Right atrium auricular region (tissue), 2 donors: ENCODE measurements at places on chromosomes 11 and 22. TPM values are rescaled to one million over a fixed set of nuclear protein-coding genes. Genes with fewer than 3 reads are reported as not detected.

GRCh38 chr22:39359659-39360195 lies 9.9 kb downstream of the SYNGR1 start:
- no peak for DNase-seq

GRCh38 chr22:26372890-26373289 lies 56.2 kb upstream of the ASPHD2 start:
- DNase-seq: no peak

DNA sequence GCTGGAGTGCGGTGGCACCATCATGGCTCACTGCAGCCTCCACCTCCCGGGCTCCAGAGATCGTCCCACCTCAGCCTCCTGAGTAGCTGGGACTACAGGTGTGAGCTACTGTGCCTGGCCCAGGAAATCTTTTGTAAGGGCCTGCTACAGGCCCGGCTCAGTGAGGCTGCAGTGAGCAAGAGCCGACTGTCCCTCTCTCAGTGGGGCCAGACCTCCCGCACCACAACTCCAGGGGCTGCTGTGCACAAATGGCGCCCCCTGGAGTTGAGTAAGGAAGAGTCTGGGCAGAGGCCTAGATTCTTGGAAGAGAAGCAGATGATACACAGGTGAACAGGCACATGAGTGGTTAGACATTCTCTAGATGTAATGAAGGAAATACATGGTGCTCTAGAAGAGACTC lies 7.0 kb downstream of the SERHL2 start:
- no peak for DNase-seq

Gene KIF18A
- total RNA-seq: 0.52 TPM

DNA sequence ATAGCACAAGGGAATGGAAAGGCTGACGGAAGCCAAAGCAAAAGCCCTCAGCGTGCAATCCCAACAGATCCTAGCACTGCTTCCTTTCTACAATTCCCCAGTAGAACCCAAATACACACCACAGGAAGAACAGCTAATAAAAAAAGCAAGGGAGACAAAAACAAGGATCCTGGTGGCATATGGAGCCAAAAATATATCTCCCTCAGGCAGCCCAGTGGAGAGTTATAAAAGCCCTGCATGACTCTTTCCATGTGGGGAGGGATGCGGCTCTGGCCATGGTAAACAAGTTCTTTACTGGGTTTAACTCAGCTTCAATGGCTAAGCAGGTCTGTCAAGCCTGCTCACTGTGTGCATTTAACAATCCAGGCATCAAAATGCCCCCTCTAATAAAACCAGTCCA lies 88.1 kb downstream of the PIWIL4 start:
- peak; percentile 9 for DNase-seq

GRCh38 chr11:110435780-110436717 lies 6.3 kb downstream of the FDX1 start:
- DNase-seq: no peak

Gene ROBO4
- total RNA-seq: 21.6 TPM

- no peak for DNase-seq
These were observed 73.3 kb downstream of the TRMU start for GRCh38 chr22:46408568-46409506.

DNA sequence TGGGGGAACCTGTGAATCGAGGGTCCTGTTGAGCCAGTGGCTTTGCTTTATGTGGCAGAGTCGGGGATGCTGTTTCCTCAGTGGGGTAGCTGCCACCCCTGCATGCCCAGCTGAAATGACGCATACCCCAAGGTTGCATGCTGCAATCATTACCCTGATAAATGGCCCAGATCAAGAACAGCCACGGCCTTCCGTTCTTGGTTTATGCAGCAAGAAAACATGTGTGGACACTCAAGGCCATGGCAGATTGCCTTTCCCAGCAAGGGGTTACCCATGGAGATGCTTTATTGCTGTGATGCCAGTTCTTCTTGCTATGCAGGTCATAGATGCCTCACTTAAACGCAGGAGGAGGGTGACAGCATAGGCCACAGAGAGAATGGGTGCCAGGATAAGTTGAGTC lies 14.3 kb upstream of the SREBF2 start:
- no peak for DNase-seq

DNA sequence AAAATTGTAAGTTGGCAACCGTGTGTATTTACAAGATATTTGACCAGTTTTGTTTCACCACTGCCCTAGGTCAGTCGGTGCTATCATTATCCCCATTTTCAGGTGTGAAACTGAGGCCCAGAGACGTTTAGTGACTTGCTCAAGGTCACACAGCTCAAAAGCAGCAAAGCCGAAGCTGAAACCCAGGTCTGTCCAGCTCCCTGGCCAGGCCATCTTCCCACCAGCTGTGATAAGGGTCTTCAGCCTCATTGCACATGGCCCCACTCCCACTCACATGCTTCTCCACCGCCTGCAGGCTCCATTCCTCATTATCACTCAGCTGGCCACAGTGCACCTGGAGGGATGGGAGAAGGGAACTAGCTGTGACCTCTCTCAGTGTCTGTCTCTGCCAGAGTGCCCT lies 83.2 kb downstream of the PDE2A start:
- no peak for DNase-seq

Gene C11orf97
- total RNA-seq: not detected

Gene FGF19
- total RNA-seq: not detected

- DNase-seq: peak; percentile 66
These were observed 7.3 kb upstream of the NCF4 start for GRCh38 chr22:36853407-36854099.

DNA sequence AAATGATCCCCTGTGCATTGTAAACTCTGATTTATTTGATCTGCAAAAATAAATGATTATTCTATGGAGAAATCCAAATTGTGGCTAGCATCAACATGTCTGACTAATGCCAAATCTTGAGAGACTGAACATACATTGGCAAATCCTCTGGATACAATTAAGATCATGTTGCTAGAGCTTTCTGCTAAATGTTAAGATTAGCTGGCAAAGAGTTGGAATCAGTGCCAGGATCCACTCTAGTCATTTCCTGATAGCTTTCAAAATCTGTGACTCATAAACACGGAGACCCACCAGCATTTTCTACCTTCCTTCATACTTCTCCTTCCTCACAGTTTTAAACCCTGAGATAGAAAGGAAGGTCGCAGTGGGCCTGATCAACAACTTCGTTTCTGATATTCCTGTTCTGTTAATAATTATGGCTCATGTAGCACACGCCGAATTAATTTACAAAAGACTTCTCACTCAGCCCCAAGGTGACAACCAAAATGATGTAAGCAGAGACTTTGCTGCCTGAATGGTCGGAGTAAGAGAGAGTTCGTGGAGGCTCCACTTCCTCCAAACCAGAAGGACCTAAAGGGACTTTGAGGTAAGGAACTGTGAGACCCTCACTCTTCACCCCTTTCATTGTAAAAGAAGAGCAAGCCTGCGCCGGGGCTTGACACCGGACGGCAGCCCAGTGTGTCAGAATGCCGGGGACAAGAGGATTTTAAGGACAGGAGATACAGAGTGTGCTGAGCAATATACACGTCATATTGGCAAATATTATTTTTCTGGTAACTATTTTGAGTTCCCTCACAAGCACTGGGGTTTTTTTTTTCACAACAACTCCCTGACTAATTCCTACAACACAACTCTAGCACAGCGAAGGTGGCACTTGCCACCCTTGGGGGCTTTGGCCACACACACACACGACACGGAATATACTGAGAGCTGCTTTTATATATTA lies 42.0 kb downstream of the SERPINH1 start:
- DNase-seq: no peak

DNA sequence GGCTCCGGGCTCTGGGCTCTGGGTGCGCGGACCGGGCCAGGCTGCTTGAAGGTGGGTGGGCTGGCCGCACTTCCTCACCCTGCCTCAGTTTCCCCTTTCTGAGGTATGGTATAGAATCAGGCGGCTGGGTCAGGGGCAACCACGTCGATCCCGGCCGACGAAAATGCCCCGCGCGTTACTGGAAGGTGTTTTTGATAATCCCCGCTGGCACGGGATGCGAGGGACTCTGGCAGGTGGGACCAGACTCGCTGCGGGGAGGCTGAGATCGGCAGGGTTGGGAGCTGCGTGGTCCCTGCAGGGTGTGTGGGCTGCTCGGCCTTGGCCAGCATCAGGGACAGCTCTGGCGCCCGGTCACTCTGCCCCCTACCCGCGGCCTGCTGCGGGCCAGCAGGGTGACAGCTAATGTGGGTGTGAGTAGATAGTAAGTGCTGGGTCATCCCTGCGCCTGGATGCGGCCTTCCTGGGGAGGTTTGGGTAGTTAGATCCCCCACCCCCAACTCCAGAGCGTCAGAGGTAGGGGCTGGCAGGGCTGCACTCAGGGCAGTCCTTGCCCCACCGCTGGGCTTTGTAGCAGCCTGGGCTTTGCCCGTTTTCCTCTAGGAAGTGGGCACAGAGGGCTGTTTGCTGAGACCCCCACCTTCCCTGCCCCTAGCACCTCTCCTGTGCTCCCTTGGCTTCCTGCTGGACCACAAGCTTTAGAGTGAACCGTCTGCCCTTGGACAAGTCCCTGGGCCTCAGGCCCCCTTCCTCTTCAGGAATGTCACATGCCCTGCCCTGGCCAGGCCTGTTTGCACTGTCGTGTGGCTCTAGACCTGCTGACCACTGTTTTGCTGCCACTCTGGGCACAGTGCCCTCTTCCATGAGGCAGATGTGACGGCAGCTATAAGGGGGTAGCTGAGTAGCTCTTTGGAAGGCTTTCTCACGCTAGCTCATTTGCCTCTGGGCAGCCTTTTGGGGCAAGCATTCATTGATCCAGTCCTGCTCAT lies 579 bp downstream of the TANGO2 start:
- peak; percentile 82 for DNase-seq

Gene LRP4
- 29.6 TPM for total RNA-seq

Gene CYTH4
- 1.5 TPM for total RNA-seq

DNA sequence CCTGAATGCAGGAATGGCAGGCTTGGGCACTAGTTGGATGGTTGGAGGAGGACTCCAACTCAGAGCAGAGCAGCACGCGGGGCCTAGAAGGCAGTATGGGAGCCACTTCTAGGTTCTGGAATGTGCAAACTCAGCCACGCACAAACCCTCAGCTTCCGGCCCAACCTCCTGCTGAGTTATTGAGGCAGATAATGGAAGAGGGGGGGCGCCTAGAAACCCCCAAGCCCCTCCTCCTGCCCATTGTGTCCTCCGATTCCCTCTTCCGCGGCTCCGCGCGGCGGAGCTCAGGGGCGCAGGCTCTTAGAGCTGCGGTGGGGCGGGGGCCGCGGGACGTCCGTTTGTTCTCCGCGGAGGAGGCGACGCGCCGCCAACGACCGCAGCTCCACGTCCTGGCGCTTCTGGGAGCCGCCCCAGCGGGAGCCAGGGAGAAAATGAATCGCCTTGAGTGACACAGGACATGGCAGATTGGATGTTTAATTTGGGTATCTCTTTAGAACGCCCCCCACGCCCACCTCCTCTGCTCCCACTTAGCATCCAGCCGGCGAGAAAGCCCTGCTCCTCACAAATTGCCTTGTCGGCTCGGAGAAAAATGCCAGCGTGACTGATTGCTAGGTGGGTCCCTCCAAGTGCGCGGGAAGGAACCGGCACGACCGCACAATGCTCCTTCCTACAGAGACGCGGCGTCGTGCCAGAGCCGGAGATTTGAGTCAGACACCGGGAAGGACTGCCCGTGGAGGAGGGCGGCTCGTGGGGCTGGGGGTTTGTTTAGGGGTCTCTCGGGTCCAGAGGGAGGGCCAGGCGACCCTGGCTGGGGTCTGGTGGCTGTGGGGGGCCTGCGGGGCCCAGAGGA lies 144.6 kb downstream of the NECTIN1 start:
- DNase-seq: no peak

- DNase-seq: no peak
These were observed at the start of gene PHF21B for GRCh38 chr22:45009606-45010531. Gene PHF21B, minus strand, starts transcription at chr22:45010005. Its CDS starts 456 bp downstream, at chr22:45009549.

DNA sequence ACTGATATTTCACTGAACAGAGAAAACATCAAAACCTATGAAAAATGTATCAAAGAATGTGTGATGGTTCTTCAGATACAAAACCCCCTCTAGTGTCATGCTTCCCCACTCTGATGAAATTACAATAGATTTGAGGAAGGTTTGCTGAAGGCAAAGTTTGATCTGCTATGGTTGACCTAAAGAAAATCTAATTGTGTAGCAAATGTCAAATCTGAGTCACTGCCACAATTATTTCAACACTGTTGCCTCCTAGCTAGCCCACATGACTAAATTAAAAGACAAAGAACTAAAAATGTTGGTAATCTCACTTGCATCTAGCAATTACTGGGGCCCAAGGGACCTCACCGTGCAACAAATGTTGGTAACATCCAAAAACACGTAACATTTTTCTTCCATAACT lies 728.0 kb downstream of the DLG2 start:
- no peak for DNase-seq

GRCh38 chr22:28034145-28034759 lies 115.2 kb upstream of the PITPNB start:
- DNase-seq: no peak
